ENCODE measurements at places on chromosomes 2 and 18.
A peak's percentile ranks its signal among the peaks of the same experiment; 100 is the strongest.

DNA sequence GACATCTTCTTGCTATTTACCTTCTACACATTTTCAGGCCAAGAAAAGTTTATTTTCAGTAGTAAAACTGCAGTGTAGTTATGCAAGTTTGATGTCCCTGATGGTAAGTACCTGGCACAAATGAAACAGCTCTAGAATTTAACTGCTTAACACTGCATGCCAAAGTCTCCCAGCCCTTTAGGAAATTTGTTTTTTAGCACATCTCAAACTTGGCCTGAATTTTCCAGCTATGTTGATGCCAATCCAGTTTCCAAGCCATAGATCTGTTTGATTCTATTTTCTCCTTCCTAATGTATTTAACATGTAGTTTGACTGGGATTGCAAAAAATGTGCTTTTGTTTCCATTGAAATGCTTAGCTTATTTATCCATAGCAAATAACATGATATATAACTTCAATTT is 29.3 kb upstream of the ZNF385B start:
- DNase-seq: no peak

- DNase-seq: no peak
Measured at GRCh38 chr18:48693625-48694262, 154.9 kb downstream of the CTIF start.

- DNase-seq: no peak
Measured at GRCh38 chr18:2114289-2114688, 457.0 kb downstream of the METTL4 start.

- DNase-seq: no peak
Measured at GRCh38 chr2:210461401-210461800, 15.2 kb downstream of the LANCL1 start.

DNA sequence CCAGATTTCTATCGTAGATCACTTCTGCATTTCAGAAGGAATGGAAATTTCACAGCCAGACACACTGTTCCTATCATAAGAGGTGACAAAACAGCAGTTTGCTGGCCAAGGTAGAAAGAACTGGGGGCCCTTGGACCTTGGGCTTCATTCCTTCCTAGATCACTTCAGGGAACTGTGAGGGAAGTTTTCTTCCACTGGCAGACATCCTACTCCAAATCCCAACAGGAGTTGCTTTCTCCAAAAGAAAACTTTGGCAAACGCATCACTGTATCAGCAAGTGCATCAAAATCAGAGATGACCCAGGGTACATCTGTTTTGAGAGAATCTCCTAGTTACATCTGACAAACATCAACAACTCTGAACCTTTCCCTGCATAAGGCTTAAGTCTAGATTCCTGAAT is 348.4 kb upstream of the KLHL29 start:
- DNase-seq: no peak

DNA sequence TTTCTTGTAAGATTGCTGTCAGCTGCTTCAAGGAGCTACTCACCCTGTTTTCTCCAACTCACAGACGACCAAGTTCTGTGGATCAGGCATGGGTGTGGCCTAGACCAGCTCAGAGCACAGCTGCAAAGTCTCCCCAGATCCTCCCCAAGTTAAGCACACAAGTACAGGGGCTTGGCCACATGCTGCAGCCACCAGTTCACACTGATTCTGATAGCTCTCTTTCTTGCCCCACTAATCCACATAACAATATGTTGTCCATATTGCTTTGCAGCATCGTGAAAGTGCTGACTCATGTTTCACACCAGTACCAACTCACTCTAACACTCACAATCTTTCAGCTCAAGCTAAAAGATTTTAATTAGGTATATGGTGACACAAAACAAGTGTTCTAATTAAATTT is 437.0 kb downstream of the PARD3B start:
- DNase-seq: peak; percentile 53
